ENCODE measurements at places on chromosomes 1 and 21. TPM values are rescaled to one million over a fixed set of nuclear protein-coding genes. Genes with fewer than 3 reads are reported as not detected.

Gene GPR3
- 1.8 TPM for total RNA-seq

Gene FAM151A
- 0.29 TPM for total RNA-seq

Gene NBPF4
- total RNA-seq: 0.15 TPM

Gene FRRS1
- 2.2 TPM for total RNA-seq

Gene KLF17
- 0.43 TPM for total RNA-seq

Gene HSD17B7
- 8.3 TPM for total RNA-seq

Gene RNPEP
- total RNA-seq: 86.9 TPM

Gene ZDHHC18
- 40.4 TPM for total RNA-seq

Gene MFAP2
- total RNA-seq: 0.95 TPM

Gene ANKRD35
- 0.05 TPM for total RNA-seq

Gene CRP
- total RNA-seq: not detected

Gene OR2T33
- total RNA-seq: not detected

Gene AGT
- 0.13 TPM for total RNA-seq

Gene PEAR1
- total RNA-seq: 5.9 TPM

Gene TBX15
- total RNA-seq: 0.05 TPM

Gene CLDN17
- total RNA-seq: not detected

Gene CD48
- total RNA-seq: not detected

Gene PLPP3
- 31.4 TPM for total RNA-seq

Gene TAF12
- total RNA-seq: 13.0 TPM

Gene CELSR2
- total RNA-seq: 3.7 TPM

Gene ETV3L
- not detected for total RNA-seq

Gene MTARC1
- 9.4 TPM for total RNA-seq

All from A549 treated with Hydrocortisone at 1 μM for 4 hours (cell line).